GM04503 (cell line): ENCODE measurements at places on chromosomes 4 and X.
A peak's percentile ranks its signal among the peaks of the same experiment; 100 is the strongest.

GRCh38 chrX:153853180-153853901 lies 23.0 kb upstream of the PDZD4 start:
- no peak for DNase-seq

- no peak for DNase-seq
Observed at GRCh38 chrX:74231625-74232024, 72.4 kb upstream of the ZCCHC13 start.

- no peak for DNase-seq
Observed at GRCh38 chr4:52694936-52695335, 35.8 kb upstream of the USP46 start.

DNA sequence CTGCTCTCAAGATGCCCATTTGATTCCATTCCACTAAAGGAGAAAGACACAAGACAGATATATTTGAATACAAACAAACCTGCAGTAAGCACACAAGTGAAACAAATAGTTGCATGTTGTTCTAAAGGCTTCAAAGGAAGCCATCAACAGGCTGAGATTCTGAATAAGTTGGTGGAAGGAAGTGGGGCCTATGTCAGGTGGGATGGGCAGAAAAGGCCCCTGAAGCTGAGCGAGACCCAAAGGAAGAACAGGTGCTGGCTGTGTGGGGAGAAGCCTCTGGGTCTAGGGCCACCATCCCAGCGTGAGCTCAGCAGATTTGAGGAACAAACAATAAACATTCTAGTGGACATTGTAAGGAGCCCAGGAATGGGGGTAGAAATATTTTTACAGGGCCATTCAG lies 82.4 kb upstream of the PLAC8 start:
- no peak for DNase-seq

- DNase-seq, result no peak
Observed at GRCh38 chrX:16992951-16993350, 46.5 kb downstream of the REPS2 start.

DNA sequence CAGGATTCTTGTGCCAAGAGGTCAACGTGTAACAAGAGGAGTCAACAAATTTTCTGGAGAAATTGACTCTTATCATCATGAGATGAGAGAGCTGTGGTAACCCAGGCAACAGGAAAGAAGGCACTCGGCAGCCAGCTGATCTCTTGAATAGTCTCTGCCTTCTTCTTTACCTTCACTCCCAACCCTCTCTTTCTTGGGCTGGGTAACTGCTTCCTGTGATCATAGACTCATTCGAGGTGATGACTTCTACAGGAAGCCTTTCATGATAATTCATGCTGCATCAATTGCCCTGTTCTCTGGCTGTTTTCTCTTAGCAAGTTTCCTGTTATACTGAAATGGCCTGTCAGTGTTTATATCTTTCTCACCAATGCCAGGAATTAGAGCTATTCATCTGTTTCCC lies 70.8 kb upstream of the FSTL5 start:
- DNase-seq, result no peak

DNA sequence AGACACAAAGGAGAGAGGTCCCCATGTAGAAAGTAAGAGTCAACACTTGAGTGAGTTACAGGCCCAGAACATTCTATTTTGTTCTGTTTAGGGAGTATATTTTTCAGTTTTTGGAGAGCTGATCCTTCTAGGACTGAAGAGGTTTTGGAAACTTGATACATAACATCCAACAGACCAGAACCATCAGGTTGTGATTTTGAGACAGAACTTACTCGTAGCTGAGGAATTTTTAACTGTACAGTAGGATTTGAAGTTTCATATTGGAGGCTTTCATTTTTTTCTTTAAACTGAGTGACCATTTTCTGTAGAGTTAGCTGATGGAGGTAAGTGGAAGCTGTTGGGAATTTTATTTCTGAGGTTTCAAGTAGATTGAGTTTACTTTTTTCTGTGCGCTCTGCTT lies 73.3 kb downstream of the NCAPG start:
- DNase-seq, result no peak

DNA sequence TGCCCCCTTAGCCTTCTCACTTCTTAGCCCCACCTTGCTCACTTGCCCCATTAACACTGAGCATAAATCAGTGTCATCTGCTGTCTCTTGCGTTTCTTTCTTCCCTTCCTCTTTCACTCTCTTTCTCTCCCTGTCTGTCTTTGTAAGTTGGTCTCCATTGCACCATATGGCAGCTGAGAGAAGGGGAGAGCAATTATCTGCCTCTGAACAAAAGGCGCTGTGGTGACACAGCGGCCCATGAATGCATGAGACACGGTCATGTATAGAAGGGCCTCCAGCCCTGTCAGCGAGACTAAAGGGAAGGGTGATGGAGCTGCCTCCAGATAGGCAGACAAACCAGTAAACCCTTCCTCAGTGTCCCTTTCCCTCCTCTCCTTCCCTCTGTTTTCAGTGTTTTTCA lies 88.8 kb upstream of the PCDH18 start:
- DNase-seq, result no peak

DNA sequence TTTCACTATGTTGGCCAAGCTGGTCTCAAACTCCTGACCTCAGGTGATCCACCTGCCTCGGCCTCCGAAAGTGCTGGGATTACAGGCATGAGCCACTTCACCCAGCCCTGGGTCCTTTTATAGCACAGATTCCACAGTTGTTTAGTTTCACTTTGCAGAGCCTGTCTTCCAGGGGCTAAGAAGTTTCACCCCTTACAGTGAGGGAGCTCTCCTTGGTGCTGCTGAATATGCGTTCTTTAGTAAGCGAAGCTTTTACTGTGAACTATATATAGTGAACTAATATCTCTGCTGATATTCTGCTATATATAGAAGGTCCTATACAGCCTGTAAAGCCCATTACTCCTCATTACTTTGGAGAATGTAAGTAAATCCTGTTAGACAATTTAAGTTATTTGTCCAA lies 4.2 kb downstream of the TCEAL6 start:
- no peak for DNase-seq

DNA sequence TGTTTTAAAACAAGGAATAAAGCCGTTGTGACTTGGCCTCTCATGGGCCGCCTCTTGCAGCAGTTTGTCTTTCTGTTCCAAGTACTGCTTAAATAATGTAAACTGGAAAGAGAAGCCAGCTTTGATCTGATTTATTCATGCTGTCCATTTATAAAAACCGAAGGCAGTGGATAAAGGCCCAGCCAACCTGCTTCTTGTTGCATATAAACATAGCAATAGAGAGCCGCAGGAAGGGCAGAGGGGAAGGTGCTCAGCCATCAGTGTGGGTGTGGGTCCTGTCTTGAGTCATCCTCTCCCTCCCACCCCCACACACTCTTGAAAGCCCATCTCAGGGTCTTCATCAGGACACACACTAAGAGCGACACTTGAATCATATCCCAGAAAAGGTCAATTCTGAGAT lies 187.9 kb upstream of the FAM9B start:
- no peak for DNase-seq

DNA sequence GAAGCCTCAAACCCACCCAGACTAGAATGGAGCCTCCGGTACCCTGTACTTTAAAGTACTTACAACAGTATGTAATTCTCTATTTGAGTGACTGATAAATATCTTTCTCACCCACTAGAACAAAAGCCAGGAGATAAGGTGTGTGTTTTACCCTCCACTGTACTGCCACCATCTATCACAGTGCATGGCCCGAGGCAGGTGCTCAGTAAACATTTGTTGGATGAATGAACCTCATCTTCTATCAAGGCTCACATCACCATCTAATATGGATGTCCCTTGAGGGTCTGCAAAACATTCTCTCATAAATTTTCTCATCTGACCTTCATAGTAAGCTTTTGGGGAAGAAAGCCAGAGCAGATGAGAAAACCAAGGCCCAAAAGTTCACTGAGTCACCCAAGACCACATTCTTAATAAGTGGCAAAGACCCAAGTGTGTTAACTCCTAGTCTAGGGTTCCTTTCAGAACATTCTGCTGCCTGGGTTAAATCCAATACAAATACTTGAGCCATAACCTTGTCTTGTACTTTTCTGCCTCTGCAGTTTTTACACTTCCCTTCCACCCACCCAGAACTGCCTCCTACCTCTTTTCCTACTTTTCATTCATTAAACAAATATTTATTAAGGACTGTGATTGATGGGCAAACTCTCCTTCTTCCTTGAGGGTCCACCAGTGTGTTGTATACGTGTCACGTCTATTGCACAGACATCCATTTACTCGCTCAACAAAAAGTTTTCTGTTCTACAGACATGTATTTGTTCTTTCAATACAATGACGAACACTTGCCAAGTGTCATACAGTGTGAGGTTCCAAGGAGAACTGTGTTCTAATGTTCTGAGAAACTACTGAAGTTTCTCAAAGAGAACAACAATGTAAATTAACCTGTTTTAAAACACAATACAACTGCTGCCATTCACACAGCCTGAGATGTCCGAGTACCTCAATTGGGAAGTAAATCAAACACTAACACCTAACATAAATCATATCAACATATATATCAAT lies 35.7 kb downstream of the APBB2 start:
- peak; percentile 77 for DNase-seq

- DNase-seq, result no peak
Observed at GRCh38 chrX:130497531-130497930, 95.7 kb downstream of the RBMX2 start.

GRCh38 chrX:45762699-45763647 lies 562.3 kb upstream of the DIPK2B start:
- no peak for DNase-seq

DNA sequence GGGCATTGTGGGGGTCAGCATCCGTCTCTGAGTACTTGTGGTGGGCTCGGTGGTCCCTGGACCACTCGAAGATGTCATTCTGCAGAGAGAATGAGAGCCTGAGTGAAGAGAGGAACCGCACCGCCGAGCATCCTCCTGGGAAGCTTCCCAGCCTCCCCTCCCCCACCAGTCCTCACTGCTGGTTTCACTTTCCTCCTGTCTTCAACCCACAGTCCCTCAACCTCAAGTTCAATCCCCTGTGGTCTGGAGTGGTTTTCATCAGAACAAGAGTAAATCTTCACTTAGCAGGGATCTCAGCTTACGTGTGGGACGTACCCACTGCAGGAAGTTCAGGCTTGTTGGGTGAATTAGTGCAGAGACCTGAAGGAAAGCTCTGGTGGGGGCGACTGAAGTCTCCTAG lies 117.8 kb downstream of the SCD5 start:
- no peak for DNase-seq

- no peak for DNase-seq
Observed at GRCh38 chr4:185833055-185833598, 21.1 kb upstream of the SORBS2 start.

GRCh38 chrX:53474707-53475106 lies 40.5 kb upstream of the HSD17B10 start:
- no peak for DNase-seq

GRCh38 chr4:157075811-157076577 lies at the start of gene GLRB:
Gene GLRB (plus strand): TSS chr4:157076150. CDS start chr4:157078025, 1,875 bp downstream.
- no peak for DNase-seq

GRCh38 chr4:20176881-20177280 lies 74.8 kb upstream of the SLIT2 start:
- no peak for DNase-seq

GRCh38 chrX:115559672-115560071 lies 1.3 kb upstream of the PLS3 start:
- no peak for DNase-seq

GRCh38 chr4:5098176-5098575 lies 46.9 kb downstream of the STK32B start:
- DNase-seq, result no peak

GRCh38 chr4:40462326-40462725 lies 127.2 kb downstream of the CHRNA9 start:
- DNase-seq, result no peak

DNA sequence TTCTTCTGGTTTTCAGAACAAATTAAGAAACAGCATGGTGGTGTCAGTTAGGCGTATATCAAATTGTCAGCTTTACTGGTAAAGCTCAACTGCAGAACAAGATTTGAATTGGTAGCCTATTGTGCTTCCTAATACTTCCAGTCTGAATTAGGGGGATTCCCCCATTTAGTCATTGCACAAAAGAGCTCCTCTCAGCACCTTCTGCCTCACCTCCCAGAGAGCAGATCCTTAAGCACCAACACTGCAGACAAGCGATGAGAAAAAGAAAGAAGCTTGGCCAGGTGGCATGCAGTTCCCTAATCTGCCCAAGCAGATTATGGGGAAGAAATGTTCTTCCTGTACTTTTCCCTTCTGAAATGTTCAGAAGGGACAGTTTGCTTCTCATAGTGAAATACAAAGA lies 9.2 kb downstream of the MAP9 start:
- DNase-seq, result no peak

- DNase-seq, result no peak
Observed at GRCh38 chr4:76498550-76498949, 63.5 kb downstream of the SHROOM3 start.

GRCh38 chr4:98747393-98748091 lies 89.1 kb upstream of the TSPAN5 start:
- no peak for DNase-seq

DNA sequence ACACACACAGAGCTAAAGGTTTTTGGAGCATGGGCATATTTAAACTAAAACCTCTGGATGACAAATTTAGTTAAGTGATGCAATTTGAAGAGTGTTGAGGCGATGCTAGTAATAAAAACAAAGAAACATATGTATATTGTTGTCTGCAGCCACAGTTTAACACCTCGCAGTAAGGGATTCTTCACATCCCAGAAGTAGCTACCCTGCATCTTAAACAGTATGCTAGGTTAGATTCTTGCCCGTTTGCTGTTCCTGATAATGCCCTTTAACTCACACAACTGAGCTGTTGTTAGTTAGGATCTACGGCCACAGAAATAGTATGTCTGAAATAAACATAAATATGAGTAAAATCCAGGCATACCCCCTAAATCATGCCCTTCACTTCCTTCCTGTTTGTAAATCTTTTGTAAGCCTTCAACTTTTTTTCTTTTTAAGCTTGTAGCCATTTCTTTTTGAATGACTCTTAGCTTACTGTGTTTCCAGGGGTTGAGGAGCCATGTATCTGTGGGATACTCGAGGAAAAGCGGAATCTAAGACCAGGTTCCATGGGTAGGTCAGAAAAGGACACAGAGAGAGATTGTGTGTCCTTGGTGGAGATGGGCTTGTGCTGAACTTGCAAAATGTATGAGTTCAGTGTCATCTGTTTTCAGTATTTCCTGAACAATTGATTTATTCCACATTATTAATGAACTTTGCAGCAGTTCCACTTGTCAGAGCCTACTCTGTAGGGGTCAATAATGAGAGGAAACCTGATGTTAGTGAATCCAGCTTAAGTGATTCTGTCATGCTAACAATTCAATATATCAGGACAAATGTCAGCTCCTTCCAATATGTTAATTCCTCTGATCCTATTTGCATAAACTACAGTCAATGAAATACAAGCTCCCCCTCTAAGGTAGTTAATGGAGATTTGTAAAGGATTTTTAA lies 349.6 kb downstream of the GPAT3 start:
- no peak for DNase-seq

DNA sequence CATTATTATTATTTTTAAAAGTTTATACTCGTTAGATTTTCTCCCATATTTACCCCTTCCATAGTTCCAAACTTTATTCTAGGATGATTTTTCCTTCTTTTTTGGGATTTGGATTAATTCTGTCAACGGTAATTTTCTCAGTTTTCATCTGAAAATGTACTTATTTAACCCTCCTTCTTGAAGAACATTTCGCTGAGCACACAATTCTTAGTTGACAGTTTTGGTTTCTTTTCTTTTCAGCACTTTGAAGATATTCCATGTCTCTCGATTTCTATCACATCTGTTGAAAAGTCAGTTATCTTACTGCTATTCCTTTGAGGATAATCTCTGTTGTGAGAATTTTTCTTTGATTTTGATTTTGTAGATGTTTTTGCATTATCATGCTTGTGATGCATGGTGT lies 85.2 kb downstream of the SCLT1 start:
- DNase-seq, result no peak
